ENCODE measurements at places on chromosomes 2 and 18.

DNA sequence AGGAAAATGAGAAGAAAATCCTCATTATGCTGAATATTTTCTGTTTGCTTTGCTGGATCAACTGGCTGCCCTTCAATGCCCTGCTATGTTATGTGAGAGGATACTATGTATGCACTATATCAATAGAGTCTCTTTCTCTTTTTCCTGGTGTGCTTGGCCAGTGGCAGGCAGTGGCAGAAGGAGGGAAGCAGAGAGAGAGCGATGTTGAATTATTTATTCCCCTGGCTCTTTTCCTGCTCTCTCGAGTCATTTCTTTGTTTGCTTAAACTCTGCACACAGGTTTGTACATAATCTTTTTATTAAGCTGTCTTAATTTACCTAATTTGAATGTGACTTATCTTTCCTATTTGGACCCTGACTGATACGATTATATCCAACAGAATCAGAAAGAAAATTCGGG, 1727.3 kb downstream of the SUCLG1 start:
- DNase-seq, result no peak

- peak; percentile 24 for DNase-seq
Measured at GRCh38 chr18:11851806-11852337, 659 bp downstream of the CHMP1B start.

GRCh38 chr2:205814039-205814364, 131.7 kb downstream of the NRP2 start:
- no peak for DNase-seq

- DNase-seq, result no peak
Measured at GRCh38 chr2:207779523-207779922, 9.8 kb upstream of the FZD5 start.

- no peak for DNase-seq
Measured at GRCh38 chr2:206164261-206164862, 4.7 kb downstream of the EEF1B2 start.

DNA sequence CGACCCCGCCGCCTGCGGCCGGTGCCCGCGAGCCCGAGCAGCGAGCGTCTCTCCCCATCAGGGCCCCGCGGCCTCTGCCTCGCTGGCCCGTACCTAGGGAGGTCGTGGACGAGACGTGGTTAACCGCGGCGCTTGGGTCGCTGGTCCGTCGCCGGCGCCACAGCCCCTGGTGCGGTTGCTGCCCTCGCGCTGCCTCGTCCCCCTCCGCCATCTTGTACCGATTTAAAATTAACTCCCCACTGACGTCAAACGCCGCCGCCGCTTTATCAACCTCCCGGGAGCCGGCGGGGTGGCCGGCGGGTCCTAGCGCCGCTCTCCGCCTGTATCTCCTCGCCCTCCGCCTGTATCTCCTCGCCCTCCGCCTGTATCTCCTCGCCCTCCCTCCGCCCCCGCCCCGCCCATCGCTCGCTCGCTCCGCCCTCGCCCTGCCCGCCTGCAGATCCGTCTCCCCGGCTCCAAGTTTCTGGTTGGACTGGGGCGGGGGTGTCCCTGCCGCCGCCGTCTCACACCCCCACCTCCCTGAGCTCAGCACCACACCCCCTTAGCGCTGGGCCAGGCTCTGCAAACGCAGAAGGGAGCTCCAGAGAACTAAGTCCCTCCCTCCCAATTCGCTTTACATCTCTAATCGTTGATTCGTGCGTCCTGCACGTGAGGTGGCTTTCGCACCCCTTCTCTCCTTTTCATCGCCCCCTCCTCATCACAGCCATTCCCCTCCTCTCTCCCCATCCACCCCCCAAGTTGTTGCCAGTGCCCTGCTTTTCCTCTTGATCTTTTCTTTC, at the start of gene ATL2:
TSS of gene ATL2 (minus strand) at position 224 of the 779 bp plus-strand sequence. CDS start at position 211, 13 bp downstream.
- peak; percentile 90 for DNase-seq

DNA sequence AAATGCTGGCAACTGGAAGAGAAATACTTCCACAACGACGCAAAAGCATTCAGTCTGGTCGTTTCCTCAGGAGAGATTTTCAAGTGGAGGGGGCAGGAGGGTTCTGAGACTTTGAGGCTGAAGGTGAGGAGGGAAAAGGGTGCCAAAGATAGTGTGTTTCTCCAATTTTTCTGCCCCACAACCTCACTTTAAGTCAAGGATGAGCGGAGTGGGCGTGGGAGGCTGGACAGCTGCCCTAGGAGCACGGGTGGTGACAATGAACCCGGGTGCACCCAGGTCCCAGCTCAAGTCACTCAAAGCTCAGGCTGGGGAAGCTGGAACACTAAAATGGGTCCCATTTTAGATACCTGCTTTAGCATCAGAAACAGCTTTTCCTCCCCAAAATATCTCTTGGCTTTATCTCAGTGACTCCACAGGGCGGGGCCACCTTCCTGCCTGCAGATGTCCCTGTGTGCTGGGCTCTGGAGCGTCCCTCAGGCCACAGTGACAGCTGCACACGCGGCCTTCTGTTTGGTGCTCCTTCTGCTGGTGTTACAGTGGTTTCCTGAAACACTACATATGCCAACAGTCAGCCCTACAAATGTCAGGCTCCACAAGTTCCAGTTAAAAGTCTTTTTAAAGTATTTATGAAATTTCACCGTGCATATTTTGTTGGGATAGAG, 1.4 kb upstream of the MBP start:
- DNase-seq, result no peak

DNA sequence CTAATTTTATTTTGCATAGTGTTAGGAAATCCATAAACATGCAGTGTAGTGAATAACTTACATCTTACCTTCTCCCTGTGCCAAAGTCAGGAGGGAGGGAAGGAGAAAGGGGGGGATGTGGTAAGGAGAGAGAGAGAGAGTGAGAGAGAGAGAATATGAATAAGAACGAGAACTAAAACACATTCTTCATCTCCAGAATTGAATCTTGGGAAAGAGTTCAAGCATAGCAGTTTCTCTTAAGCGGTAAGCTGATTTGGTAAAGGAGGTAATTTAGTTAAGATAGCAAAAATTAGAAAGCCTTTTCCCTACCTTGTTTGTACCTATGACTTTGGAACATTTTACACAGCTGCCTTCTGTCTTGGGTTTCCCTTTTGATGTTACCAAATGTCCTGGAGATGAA, 15.7 kb downstream of the ERMN start:
- no peak for DNase-seq

- DNase-seq, result no peak
Measured at GRCh38 chr2:2825516-2826208, 494.6 kb upstream of the MYT1L start.

DNA sequence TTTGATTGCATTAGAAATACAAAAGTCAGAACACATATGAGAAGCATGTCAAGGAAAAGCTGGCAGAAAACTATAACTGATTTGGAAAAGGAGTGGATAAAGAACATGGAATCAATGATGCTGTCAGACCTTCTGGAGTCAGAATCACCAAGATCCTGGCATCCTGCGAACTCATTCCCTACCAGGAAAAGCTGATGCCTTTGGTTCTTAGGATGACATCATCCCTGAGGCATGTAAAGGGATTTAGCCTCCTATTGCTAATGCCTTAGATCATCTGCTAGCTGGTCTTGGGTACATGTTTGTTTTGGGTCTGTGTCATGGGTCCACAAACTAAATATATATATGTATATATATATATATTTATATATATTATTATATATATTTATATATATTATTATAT, 680.7 kb downstream of the EPHA4 start:
- no peak for DNase-seq

GRCh38 chr18:22624176-22624575, 206.5 kb upstream of the CTAGE1 start:
- no peak for DNase-seq

- no peak for DNase-seq
Measured at GRCh38 chr2:234502285-234502918, 5.5 kb upstream of the ARL4C start.

DNA sequence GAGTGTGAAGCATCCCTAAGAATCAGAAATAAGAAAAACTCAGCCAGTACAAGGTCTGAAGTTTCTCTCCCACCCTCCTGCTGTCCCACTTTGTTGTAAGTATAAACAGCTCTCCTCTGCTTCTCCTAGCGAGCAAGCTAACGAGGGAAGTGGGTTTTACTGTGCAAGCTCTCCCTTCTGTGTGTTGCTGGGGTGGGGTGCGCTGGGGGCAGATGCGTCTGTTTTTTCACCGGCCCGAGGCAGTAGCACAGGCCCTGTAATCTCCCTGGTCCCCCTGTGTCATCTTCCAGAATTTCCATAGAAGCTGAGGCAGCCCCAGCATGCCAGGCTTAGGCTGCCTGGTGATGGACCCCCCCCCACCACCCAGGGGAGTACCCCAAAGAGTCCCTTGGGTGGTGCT, 9.4 kb upstream of the CXCR4 start:
- DNase-seq, result no peak

DNA sequence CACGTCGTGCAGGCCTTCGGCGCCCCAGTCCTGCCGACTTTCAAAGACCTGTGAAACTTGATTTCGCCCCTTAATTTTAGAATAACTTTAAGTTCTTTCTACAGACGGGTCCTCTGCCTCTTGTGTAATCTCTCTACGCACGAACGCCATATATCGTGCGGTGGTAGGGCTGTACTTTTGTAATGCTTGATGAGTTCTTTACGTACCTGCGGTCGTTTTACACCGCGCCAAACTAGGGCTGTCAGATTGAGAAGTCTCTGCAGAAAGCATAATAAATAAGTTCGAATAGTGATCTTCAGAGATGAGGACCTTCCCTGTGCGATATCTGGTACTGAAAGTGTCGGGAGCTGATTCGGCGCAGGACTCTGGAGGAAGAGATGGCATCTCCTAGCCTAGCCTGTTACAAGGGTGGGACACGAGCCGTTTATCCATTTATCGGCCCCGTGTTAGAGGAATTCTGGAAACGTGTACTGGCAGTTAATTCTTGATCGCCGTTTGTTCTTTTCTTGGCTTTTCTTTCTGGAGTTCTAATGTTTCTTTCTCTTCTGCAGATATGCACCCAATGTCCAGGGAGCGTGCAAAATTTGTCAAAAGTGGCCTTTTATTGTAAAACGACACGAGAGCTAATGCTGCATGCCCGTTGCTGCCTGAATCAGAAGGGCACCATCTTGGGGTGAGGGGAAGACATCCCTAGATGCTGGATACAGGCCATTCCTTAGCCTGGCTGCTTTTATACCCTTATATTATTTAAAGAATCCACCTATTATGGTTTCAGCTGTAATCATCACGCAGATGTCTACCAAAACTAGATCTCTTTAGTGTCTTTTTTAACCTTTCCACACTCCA, 781 bp upstream of the SLC5A6 start:
- no peak for DNase-seq

GRCh38 chr2:171226461-171226860, 65.8 kb upstream of the TLK1 start:
- DNase-seq, result no peak

GRCh38 chr2:64065516-64065915, 46.3 kb upstream of the VPS54 start:
- no peak for DNase-seq

DNA sequence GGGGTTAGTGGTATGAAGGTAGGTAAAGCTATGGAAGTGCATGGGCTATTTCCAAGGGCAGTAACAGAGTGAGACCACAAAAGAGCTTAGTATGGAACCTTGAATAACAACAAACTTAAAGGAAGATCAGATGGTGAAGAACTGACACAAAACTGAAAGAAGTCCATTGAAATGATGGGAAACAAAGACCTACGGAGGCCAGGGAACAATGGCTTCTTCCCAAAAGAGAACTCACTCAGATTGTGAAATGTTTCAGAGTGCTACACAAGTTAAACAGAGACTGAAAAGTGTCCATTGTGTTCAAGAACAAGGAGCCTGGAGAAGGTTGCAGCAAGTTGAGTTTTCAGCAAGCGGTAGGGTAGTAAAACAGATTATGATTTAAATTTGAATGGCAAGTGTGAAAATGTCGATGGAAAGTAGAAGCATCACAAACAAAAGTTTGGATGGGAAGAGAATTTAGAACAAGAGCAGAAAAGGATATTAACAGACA, 700.0 kb upstream of the NXPH2 start:
- no peak for DNase-seq

Data from stimulated activated CD8-positive, alpha-beta memory T cell treated with anti-CD3 and anti-CD28 coated beads, Interleukin-15, amount 100 ng/mL, for 48 hours (primary cell).